Stimulated activated naive B cell treated with anti-CD40 and anti-IgM and Interleukin-4, amounts not matched to agents 10 μg/mL and 1 μg/mL and 100 μg/mL, for 72 hours (primary cell): ENCODE measurements at places on chromosomes 6 and 20.
A peak's percentile ranks its signal among the peaks of the same experiment; 100 is the strongest.

- H3K36me3 ChIP-seq: no peaks in the 10 kb centered on the region
- no peak overlapping the region for H3K27ac ChIP-seq
- DNase-seq: no peak
- no peaks in the 10 kb centered on the region for H3K27me3 ChIP-seq
Observed at GRCh38 chr6:46756469-46757213, 9.9 kb downstream of the ANKRD66 start.

- H3K27ac ChIP-seq: peak overlapping the region; percentile 69
- peaks cover 5% of the 10 kb centered on the region for H3K36me3 ChIP-seq
- H3K4me3 ChIP-seq: peak overlapping the region; percentile 60
- H3K27me3 ChIP-seq: peaks cover 90% of the 10 kb centered on the region
- no peak for DNase-seq
Observed at GRCh38 chr20:21512634-21513180, 1.2 kb downstream of the NKX2-2 start.

- H3K4me1 ChIP-seq: peaks cover 10% of the 10 kb centered on the region
- no peaks in the 10 kb centered on the region for H3K36me3 ChIP-seq
- H3K27me3 ChIP-seq: peaks cover 26% of the 10 kb centered on the region
Observed at GRCh38 chr6:148423601-148424270, 81.1 kb downstream of the SASH1 start.

DNA sequence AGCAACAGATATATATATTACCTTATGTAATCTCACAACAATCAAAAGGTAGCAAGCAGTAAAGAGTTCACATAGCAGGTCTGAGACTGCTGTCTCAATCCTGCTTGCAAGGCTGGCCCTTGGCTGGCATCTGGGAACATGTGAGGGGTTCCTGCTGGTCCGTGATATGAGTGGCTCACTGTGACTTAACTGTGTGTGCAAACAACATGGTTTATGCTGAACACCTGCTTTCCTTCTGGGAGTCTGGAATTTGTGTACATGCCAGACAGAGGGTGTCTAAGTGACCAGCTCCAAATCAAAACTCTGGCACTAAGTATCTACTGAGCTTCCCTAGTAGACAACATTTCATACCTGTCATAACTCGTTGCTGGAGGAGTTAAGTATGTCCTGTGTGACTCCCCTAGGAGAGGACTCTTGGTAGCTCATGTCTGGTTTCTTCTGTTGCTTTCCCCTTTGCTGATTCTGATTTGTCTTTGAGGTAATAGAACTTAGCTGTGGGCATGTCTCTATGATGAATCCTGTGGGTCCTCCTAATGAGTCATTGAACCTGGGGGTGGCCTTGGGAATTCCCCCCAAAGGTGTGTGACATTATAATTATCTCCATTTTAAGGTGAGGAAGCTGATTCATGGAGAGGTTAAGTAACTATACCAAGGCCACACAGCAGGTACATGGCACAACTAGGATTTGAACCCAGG lies 131.6 kb upstream of the NEDD9 start:
- peaks cover 63% of the 10 kb centered on the region for H3K4me1 ChIP-seq
- DNase-seq: peak; percentile 39
- H3K4me3 ChIP-seq: no peak overlapping the region
- H3K27me3 ChIP-seq: no peaks in the 10 kb centered on the region

- H3K4me1 ChIP-seq: no peaks in the 10 kb centered on the region
- no peak for DNase-seq
- no peak overlapping the region for H3K4me3 ChIP-seq
- no peaks in the 10 kb centered on the region for H3K36me3 ChIP-seq
Observed at GRCh38 chr6:151609146-151609902, 115.5 kb downstream of the CCDC170 start.

GRCh38 chr6:137102050-137102848 lies 57.5 kb upstream of the IL20RA start:
- no peaks in the 10 kb centered on the region for H3K27me3 ChIP-seq
- H3K36me3 ChIP-seq: peaks cover 8% of the 10 kb centered on the region
- H3K4me1 ChIP-seq: peaks cover 51% of the 10 kb centered on the region
- DNase-seq: peak; percentile 37
- peak overlapping the region; percentile 67 for H3K4me3 ChIP-seq
- H3K27ac ChIP-seq: peak overlapping the region; percentile 98

- peaks cover 25% of the 10 kb centered on the region for H3K27me3 ChIP-seq
- DNase-seq: no peak
- no peaks in the 10 kb centered on the region for H3K4me1 ChIP-seq
- H3K27ac ChIP-seq: no peak overlapping the region
- H3K4me3 ChIP-seq: no peak overlapping the region
Observed at GRCh38 chr6:167210375-167211294, 52.9 kb upstream of the GPR31 start.

DNA sequence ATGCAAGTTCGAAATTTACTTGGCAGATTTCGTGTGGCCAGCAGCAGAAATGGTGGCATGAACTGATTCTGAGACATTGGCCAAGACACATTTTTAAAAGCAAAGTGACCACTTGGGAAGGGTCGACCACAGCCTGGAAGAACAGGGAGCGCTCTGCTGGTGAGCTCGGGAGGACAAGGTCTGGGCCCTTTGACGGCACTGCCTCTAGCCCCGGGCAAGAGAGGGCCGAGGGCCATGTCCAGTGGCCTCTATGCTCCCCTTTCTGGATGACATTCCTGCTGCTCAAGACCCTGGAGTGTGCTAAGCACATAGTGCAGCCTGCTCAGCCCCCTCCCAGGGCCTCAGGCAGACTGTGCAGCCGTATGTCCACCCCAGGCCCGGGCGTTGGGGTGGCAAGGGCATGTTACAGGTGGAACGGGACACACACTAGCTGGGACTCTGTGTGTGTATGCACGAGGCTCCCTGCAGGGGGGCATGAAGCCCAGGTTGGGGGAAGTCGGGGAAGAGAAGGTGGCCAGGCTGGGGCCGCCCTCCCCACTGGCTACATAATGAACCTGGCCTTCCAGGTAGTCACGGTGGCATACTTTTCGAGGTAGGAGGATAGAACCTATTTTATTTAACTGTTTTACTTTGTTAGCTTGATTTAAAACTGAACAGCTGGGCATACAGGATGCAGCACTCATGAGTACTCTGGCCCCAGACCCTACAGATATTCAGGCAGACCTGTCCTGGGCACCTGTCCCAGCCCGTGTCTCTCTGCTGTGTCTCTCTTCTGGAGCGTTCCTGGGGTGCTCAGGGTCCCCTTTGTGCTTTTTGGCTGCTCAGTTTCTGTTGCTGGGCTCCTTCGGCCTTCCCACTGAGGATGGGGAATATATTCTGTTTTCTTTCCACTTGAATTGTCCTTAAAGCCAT lies 6.4 kb downstream of the SYNJ2 start:
- H3K27ac ChIP-seq: peak overlapping the region; percentile 37
- DNase-seq: no peak
- peaks cover 30% of the 10 kb centered on the region for H3K4me1 ChIP-seq
- no peak overlapping the region for H3K4me3 ChIP-seq

DNA sequence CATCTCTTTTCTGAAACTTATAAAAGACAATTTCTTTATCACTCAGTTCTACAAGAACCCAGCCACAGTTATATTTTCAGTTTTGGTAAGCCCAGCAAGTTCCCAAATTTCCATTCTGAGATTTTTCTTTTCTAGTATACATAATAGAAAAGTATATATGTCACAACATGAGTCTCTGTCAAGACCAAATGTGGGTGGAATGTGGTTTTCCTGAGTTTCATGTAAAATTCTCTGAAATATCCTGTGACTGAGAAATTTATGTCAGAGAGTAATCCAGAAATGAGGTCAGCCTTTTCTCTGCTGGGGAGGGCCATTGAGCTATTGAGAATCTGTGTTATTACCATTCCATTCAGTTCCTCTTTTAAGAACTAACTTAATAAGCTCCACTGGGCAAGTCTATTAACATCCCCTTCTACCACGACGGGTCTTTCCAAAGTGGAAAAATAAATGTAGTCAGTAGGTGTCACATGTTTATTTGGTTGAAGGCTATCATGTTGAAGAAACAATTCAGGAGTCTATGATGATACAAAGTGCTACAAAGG lies 100.7 kb upstream of the HMGN3 start:
- peaks cover 8% of the 10 kb centered on the region for H3K36me3 ChIP-seq
- peaks cover 38% of the 10 kb centered on the region for H3K4me1 ChIP-seq
- H3K4me3 ChIP-seq: peak overlapping the region; percentile 38
- peaks cover 11% of the 10 kb centered on the region for H3K27me3 ChIP-seq
- DNase-seq: peak; percentile 55

GRCh38 chr20:4335722-4336121 lies 320.4 kb upstream of the RNF24 start:
- H3K27ac ChIP-seq: no peak overlapping the region
- H3K4me3 ChIP-seq: no peak overlapping the region
- no peaks in the 10 kb centered on the region for H3K4me1 ChIP-seq
- H3K27me3 ChIP-seq: peaks cover 16% of the 10 kb centered on the region

- peaks cover 4% of the 10 kb centered on the region for H3K27me3 ChIP-seq
- DNase-seq: no peak
- H3K4me1 ChIP-seq: peaks cover 1% of the 10 kb centered on the region
- H3K36me3 ChIP-seq: no peaks in the 10 kb centered on the region
- H3K4me3 ChIP-seq: peak within 1 kb of the TSS; percentile 86
Observed at GRCh38 chr20:59933296-59933848, at the start of gene SYCP2. SYCP2 (minus strand) TSS chr20:59933637; CDS start chr20:59922413, 11,224 bp downstream.

DNA sequence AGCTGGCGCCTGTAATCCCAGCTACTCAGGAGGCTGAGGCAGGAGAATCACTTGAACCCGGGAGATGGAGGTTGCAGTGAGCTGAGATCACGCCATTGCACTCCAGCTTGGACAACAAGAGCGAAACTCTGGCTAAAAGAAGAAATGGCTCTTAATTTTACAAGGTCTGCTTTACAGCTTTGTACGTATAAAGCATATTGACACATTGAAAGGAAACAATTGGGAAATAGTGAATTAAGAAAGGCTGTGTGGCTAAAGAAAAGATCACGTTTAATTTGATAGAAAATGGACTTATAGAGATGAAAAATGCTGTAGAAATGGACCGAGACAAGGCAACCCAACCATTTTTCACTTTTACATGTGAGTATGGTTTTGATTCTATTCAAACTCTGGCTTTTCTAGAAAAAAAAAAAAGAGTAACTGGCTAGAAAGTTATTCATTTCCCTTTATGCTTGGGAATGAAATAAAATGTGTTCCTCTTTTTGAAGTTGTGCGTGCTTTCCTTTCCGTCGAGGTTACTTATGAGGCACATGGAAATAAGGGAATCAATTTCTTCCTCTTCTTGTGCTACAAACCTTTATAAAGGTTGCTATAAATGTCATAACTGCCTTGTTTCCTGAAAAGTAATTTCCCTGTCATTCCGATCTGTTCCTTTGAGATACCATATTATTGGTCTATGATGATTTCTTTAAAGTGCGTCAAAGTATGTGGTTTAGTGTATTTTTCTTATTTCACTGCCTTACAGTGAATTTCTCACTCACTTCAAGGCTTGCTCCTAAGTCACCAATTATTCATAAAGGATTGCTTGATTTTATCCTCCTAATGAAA lies 29.4 kb downstream of the PFDN4 start:
- H3K4me3 ChIP-seq: no peak overlapping the region
- no peak for DNase-seq
- H3K27me3 ChIP-seq: peaks cover 30% of the 10 kb centered on the region
- no peaks in the 10 kb centered on the region for H3K36me3 ChIP-seq
